ENCODE measurements at places on chromosomes 6 and 20. TPM values are rescaled to one million over a fixed set of nuclear protein-coding genes. Genes with fewer than 3 reads are reported as not detected.

Gene ANKRD66
- total RNA-seq: not detected

Gene KIF25
- total RNA-seq: not detected

Gene PNLDC1
- 0.26 TPM for total RNA-seq

GRCh38 chr6:83962582-83962981 is 71.0 kb upstream of the MRAP2 start:
- no peak for DNase-seq

GRCh38 chr6:24988562-24988961 is 52.8 kb upstream of the RIPOR2 start:
- DNase-seq: no peak

- no peak for DNase-seq
Measured at GRCh38 chr20:50848846-50849673, 54.2 kb downstream of the BCAS4 start.
